ENCODE measurements at places on chromosomes 2 and 18. TPM values are rescaled to one million over a fixed set of nuclear protein-coding genes. Genes with fewer than 3 reads are reported as not detected.
A peak's percentile ranks its signal among the peaks of the same experiment; 100 is the strongest.

PRKAG3 gene
- total RNA-seq: not detected

CPO gene
- total RNA-seq: not detected

LRRTM1 gene
- total RNA-seq: not detected

RNF152 gene
- 46.6 TPM for total RNA-seq

ATP9B gene
- total RNA-seq: 11.6 TPM

- H3K36me3 ChIP-seq: no peaks in the 10 kb centered on the region
- no peak overlapping the region for H3K27ac ChIP-seq
- no peaks in the 10 kb centered on the region for H3K27me3 ChIP-seq
- H3K4me3 ChIP-seq: 0 out of 2 replicates have a peak overlapping the region, but pooled peaks have one; percentile 65
- H3K4me1 ChIP-seq: peaks cover 40% of the 10 kb centered on the region
- DNase-seq: no peak
Observed at GRCh38 chr2:235502336-235502735, 8.5 kb downstream of the AGAP1 start.

DNA sequence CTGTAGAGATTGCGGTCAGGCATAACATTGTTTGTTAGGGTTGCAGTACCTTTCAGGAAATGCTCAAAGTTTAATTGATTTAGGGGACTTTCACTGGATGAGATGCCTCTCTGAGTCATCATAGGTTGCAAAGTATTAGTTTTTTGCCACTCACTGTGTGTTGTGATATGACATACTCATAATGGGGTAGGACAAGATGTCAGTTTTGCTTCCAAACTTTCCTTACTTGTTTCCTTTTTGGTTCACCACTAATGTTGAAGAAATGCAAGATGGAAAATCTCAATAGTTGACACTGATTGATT lies 35.0 kb upstream of the PTH2R start:
- no peak overlapping the region for H3K27ac ChIP-seq
- peaks cover 18% of the 10 kb centered on the region for H3K4me1 ChIP-seq
- H3K4me3 ChIP-seq: no peak overlapping the region
- DNase-seq: no peak
- no peaks in the 10 kb centered on the region for H3K36me3 ChIP-seq

GRCh38 chr2:129201696-129202095 lies 777.8 kb upstream of the RAB6C start:
- no peaks in the 10 kb centered on the region for H3K4me1 ChIP-seq
- H3K27ac ChIP-seq: no peak overlapping the region
- no peaks in the 10 kb centered on the region for H3K27me3 ChIP-seq

GRCh38 chr2:130391872-130392670 lies 36.2 kb downstream of the PTPN18 start:
- DNase-seq: no peak
- peak overlapping the region; percentile 86 for H3K4me3 ChIP-seq
- no peaks in the 10 kb centered on the region for H3K36me3 ChIP-seq
- H3K27me3 ChIP-seq: no peaks in the 10 kb centered on the region
- peaks cover 20% of the 10 kb centered on the region for H3K4me1 ChIP-seq
- peak overlapping the region; percentile 85 for H3K27ac ChIP-seq

DNA sequence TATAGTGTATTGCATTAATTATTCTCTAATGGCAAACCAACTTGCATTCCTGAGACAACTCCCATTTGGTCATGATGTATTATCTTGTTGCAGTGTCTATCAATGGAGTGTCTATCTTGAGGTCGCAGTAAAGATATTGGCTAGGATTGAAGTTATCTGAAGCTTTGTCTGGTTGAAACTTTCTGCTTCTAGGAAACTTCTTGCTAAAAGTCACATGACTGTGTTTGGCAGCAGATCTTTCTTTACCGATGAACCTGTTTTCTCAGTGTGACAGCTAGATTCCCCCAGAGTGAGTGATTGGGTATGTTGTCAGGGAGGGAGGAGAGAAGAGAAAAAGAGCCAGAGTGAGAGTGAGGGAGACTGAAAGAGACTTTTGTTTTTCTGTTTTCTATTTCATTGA lies 119.6 kb downstream of the QPCT start:
- DNase-seq: no peak
- H3K4me3 ChIP-seq: no peak overlapping the region
- no peak overlapping the region for H3K27ac ChIP-seq
- H3K27me3 ChIP-seq: 0 out of 2 replicates have a peak, but pooled peaks cover 2% of the 10 kb centered on the region
- H3K36me3 ChIP-seq: no peaks in the 10 kb centered on the region
- H3K4me1 ChIP-seq: peaks cover 25% of the 10 kb centered on the region

DNA sequence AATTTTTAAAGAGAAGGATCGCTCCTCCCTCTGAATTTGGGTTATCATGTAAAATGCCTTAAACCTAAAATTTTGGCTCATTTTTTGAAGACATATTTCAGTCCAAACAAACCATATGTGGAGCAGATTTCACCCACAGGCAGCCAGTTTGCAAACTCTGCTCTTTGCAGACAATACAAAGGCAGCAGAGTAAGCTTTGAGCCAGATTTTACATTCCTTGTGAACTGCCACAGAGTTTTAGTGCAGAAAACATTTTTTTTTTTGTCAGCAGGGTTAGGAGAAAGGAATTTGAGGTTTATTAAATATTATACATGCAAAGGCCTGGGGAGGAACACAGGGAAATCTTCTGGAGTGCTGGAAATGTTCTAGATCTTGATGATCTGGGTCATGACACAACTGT lies 171.9 kb upstream of the FN1 start:
- H3K27ac ChIP-seq: 0 out of 2 replicates have a peak overlapping the region, but pooled peaks have one; percentile 11
- H3K27me3 ChIP-seq: 0 out of 2 replicates have a peak, but pooled peaks cover 3% of the 10 kb centered on the region

- H3K27ac ChIP-seq: no peak overlapping the region
- peaks cover 43% of the 10 kb centered on the region for H3K4me1 ChIP-seq
- peaks cover 28% of the 10 kb centered on the region for H3K36me3 ChIP-seq
- DNase-seq: no peak
- H3K4me3 ChIP-seq: no peak overlapping the region
Observed at GRCh38 chr2:64773461-64774118, 119.9 kb upstream of the SERTAD2 start.

GRCh38 chr2:160584972-160585494 lies 91.4 kb upstream of the RBMS1 start:
- DNase-seq: no peak
- peaks cover 59% of the 10 kb centered on the region for H3K4me1 ChIP-seq
- no peaks in the 10 kb centered on the region for H3K36me3 ChIP-seq

GRCh38 chr2:227906991-227907390 lies 35.6 kb downstream of the DAW1 start:
- no peaks in the 10 kb centered on the region for H3K36me3 ChIP-seq
- H3K4me3 ChIP-seq: no peak overlapping the region
- DNase-seq: no peak
- H3K4me1 ChIP-seq: no peaks in the 10 kb centered on the region

Measured in HFFc6 (cell line).